ENCODE measurements at places on chromosomes 2 and 18. TPM values are rescaled to one million over a fixed set of nuclear protein-coding genes. Genes with fewer than 3 reads are reported as not detected.

Gene EMILIN1
- total RNA-seq = 60.7 TPM

Gene UGT1A10
- total RNA-seq = not detected

Gene TBR1
- total RNA-seq = not detected

Gene UPP2
- not detected for total RNA-seq

Gene LIMS4
- 1.0 TPM for total RNA-seq

Gene ADAM23
- 20.2 TPM for total RNA-seq
